Stimulated activated CD8-positive, alpha-beta memory T cell treated with anti-CD3 and anti-CD28 coated beads, Interleukin-4, amount 100 ng/mL, for 24 hours (primary cell): ENCODE measurements at places on chromosomes 5 and 9.

DNA sequence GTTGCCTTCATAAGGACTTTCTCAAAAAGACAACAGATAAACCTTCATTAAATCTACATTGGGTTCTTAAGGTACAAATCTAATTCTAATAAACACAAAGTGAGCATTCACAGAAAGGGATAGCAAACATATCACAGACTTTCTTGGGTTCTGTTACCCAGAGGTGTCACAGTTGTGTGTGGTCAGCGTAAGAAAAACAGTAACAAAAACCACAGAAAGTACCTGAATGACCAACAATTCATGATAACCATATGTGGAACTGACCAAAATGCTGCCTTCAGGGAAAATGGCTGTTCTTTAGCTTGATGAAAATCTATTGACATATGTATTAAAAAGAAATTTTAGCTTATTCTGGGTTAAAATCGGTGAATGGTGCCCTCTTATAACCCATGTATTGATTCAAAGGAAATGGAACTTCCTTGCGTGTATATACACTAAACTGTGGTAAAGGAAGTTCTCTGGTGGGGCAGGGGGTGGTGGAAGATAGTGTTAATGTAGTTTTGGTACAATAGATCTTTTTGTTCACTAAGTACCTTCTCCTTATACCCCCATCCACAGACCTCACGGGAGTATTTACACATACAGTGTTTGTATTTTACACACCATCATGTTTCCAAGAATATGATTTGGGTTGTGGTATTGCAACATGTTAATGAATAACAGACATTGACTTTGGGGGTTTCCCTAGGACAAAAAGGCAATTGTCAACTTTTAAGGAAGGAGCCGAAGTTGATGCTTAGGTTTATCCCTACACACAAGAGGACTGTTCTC is 152.5 kb downstream of the APBA1 start:
- no peak for DNase-seq

GRCh38 chr9:36559036-36559695 is 13.5 kb upstream of the MELK start:
- DNase-seq: no peak

DNA sequence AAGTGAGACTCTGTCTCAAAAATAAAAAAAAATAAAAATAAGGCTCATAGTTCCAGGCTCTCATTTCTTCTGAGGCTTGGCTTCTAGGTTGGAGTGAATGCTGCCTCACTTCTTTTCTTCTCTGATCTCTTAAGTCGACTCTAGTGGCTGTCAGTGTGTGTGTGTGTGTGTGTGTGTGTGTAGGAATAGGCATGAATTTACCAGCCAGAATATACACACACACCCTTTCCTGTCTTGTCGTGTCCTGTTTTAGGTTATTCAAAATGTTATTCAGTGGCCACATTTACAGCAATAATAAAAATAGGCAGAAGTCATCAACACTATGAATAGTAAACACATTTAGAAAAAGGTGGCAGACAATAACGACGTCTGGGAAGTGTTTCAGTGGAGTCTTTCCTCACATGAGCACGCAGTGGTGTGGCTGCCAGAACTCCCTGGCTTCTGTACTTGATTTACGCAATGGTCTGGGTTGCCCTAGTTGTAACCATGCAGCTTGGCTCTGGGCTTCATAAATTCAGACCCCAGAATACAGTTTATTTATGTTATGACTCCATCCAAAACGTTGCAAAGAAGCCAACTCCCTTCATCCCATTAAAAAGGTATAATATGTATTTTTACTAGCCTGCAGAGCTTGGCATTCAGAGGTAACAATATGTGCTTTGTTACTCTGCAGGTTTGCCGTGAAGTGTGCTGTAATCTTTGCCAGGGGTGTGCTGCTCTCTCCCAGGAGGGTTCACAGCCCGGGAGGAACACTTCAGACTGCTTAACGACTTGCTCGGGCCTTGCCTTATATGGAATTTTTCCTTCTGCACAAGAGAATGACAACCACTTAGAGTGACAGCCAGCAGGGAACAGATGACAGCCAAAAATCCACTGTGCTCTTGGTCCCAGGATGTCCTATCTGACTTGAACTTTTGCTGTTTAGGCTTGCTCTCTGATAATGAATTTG is 34.4 kb upstream of the PALM2AKAP2 start:
- no peak for DNase-seq

- no peak for DNase-seq
Measured at GRCh38 chr9:116686135-116686534, 970 bp upstream of the TRIM32 start.

DNA sequence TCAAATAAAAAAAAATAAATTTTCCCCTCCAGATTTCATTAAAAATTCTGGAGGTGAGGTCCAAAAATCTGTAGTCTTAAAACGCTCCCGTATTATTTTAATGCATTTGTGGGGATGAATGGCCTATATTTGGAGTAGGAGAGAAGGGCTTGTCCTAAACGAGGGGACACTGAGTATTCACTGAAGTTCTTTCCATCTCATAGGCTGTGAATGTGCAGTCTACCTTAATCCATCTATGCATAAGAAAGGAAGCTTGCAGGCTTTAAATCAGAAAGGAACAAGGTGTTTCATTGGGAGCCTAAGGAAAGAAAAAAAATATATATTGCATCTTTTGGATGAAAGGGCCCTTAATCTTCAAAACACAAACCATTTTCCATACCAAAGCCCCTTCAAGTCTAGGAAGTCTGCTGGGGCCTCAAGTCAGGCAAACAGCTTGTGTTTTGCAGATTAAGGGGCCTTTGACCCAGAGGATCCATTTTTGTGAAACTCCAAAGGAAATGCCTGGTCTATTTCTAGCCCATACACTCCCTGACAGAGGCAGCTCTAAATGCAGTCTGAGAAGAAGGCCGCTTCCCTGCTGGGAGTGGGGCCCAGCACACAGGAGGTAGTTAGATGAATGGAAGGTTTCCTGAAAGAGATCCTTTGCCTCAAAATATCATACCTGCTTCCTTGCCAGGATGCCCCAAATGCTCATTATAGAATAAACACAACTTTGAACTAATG is 35.6 kb downstream of the BRINP1 start:
- no peak for DNase-seq
